ENCODE measurements at places on chromosomes 3 and 15. TPM values are rescaled to one million over a fixed set of nuclear protein-coding genes. Genes with fewer than 3 reads are reported as not detected.

Gene SLC28A1
- total RNA-seq = 1.6 TPM

Gene TRPM1
- total RNA-seq = not detected

Gene ITIH1
- not detected for total RNA-seq

DNA sequence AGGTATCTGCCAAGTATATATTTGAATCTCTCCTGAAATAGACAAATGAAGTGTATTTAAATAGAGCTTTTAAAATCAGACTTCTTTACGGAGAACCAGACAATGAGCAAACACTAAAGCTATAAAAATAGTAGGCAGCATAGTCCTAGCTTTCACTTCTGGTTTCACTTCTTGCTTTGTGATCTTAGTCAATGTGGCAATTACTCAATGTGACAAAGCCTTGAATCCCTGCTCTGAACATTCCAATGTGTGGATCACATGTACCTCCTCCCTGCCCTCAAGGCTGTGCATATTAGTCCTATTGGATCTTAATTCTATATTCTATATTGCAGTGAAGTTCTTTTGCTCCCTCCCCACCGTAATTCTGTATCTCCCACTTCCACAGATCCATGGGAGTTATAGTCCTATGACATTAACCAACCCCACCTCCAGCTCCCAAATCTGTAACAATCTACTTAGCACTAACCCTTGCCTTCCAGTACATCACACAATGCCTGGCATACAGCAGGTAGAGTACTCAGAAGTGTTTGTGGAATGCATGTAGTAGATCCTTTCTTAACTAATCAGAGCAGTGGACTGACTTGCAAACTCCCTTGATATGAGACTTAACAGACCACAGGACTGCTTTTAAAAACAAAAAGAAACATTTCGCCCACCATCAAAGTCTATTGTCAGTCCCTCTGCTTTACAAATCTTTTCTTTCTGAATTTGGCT is 24.3 kb upstream of the CP start:
- no peak for DNase-seq

- no peak for DNase-seq
Observed at GRCh38 chr3:175478301-175478700, 619.2 kb downstream of the NAALADL2 start.

Gene TTC21A
- total RNA-seq = 14.9 TPM

Measured in thoracic aorta (tissue), 2 donors.